ENCODE measurements at places on chromosomes 11 and 22. TPM values are rescaled to one million over a fixed set of nuclear protein-coding genes. Genes with fewer than 3 reads are reported as not detected.

- H3K27ac ChIP-seq, result no peak overlapping the region
- H3K4me3 ChIP-seq, result no peak overlapping the region
- H3K27me3 ChIP-seq, result no peaks in the 10 kb centered on the region
- peaks cover 34% of the 10 kb centered on the region for H3K4me1 ChIP-seq
- no peak for DNase-seq
- H3K36me3 ChIP-seq, result no peaks in the 10 kb centered on the region
These were observed 191.0 kb downstream of the MIAT start for GRCh38 chr22:26848244-26848920.

DNA sequence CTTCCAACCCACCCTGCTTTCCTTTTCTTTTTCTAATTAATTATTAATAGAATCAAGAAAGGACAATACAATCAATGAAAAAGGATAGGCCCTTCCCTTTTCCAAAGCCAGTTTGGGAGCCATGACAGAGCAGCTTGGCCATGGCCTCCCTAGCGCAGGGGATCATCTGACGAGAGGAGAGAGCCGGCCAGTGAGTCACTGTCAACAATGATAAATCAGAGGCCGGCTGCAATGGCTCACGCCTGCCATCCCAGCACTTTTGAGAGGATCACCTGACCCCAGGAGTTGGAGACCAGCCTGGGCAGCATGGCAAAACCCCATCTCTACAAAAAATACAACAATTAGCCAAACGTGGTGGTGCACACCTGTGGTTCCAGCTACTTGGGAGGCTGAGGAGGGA lies 27.5 kb upstream of the KRTAP5-7 start:
- DNase-seq, result no peak
- peaks cover 71% of the 10 kb centered on the region for H3K36me3 ChIP-seq
- no peaks in the 10 kb centered on the region for H3K4me1 ChIP-seq
- H3K27ac ChIP-seq, result no peak overlapping the region

Gene NXPE4
- total RNA-seq, result not detected

Gene TMEM138
- 49.7 TPM for total RNA-seq

Gene MRGPRE
- total RNA-seq, result not detected

- no peaks in the 10 kb centered on the region for H3K27me3 ChIP-seq
- H3K27ac ChIP-seq, result no peak overlapping the region
- H3K36me3 ChIP-seq, result no peaks in the 10 kb centered on the region
- H3K4me3 ChIP-seq, result no peak overlapping the region
- DNase-seq, result no peak
- no peaks in the 10 kb centered on the region for H3K4me1 ChIP-seq
These were observed 547.0 kb downstream of the TBC1D22A start for GRCh38 chr22:47309476-47309875.

DNA sequence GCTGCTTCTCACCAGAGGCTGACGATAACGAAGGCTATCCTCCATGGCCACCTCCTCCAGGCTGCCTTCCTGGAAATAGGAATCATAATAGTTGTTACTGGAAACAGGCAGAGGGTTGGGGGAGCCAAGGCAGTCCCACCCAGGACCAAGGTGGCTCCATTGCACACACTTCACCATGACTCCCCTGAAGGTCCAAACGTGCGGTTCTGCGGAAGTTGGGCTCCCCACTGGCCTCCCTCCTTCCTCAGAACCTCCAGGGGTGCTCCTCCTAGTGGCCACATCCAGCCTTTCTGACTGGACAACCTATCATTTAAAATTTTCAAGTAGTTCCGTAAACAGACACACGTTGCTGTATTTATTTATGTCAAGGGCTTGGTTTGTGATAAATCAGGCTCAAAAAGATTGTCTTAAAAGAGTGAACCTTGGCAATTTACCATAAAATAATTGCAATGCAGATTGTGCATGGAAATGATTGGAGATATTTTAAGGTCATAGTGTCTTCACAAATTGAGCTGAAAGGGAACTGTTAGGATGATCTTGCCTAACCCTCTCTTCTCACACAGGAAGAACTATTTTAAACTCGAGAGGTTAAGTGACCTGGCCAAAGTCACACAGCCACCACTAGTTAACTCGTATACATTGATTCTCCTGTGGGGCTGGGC lies 1.4 kb upstream of the TCN2 start:
- no peak for DNase-seq
- no peaks in the 10 kb centered on the region for H3K36me3 ChIP-seq
- peaks cover 26% of the 10 kb centered on the region for H3K4me1 ChIP-seq
- no peak overlapping the region for H3K27ac ChIP-seq
- H3K4me3 ChIP-seq, result peak overlapping the region; percentile 79

Gene ANO5
- total RNA-seq, result 7.9 TPM

- no peak overlapping the region for H3K27ac ChIP-seq
- H3K4me3 ChIP-seq, result no peak overlapping the region
- H3K27me3 ChIP-seq, result no peaks in the 10 kb centered on the region
- H3K4me1 ChIP-seq, result peaks cover 32% of the 10 kb centered on the region
- H3K36me3 ChIP-seq, result peaks cover 15% of the 10 kb centered on the region
These were observed 21.8 kb downstream of the FAM118A start for GRCh38 chr22:45331486-45331885.

- H3K27me3 ChIP-seq, result no peaks in the 10 kb centered on the region
- no peak for DNase-seq
- H3K4me1 ChIP-seq, result peaks cover 56% of the 10 kb centered on the region
- no peaks in the 10 kb centered on the region for H3K36me3 ChIP-seq
- no peak overlapping the region for H3K27ac ChIP-seq
- H3K4me3 ChIP-seq, result no peak overlapping the region
These were observed 54.6 kb downstream of the CTSC start for GRCh38 chr11:88282747-88283515.

DNA sequence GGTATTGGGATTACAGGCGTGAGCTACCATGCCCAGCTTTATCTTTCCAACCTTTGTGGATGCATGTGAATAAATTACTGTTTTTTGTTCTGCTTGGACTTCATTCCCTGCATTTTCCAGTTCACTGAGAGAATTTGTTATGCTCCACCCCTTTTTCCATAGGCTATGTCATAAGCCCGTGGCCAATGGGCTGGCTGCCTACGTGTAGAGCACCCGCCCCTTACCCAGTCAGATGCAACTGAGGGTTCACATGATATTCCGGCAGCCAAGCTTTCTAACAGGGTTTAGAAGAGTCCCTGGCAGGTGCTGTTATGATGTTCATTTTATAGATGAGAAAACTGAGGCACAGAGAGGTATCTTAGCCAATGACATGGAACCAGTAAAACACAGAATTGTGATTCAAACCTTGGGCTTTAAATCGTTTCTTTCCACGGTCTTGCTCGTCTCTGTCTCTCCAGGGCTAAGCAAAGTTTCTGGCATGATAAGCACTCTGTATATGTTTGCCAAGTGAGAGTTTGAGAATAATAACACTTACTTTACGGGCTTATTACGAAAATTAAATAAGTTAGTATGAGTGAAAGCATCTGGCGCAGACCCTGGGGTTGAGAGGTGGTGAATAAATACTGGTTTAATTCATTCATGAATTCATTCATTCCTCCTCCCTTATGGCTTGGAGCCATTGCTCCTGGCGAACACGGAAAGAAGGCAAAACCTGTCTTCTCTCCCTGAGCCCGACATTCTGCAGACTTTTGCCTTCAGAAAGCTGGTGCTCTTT lies 42.4 kb upstream of the RASD2 start:
- no peaks in the 10 kb centered on the region for H3K27me3 ChIP-seq
- DNase-seq, result no peak
- H3K4me1 ChIP-seq, result no peaks in the 10 kb centered on the region
- no peak overlapping the region for H3K27ac ChIP-seq
- H3K36me3 ChIP-seq, result no peaks in the 10 kb centered on the region
- H3K4me3 ChIP-seq, result no peak overlapping the region

Gene P2RX6
- total RNA-seq, result 0.81 TPM

GRCh38 chr22:46618667-46619066 lies 1.5 kb upstream of the GRAMD4 start:
- peaks cover 11% of the 10 kb centered on the region for H3K4me1 ChIP-seq
- no peak for DNase-seq
- H3K27me3 ChIP-seq, result no peaks in the 10 kb centered on the region
- no peaks in the 10 kb centered on the region for H3K36me3 ChIP-seq
- no peak overlapping the region for H3K27ac ChIP-seq

Gene MCHR1
- total RNA-seq, result 0.41 TPM

GRCh38 chr22:23068832-23069385 lies 1.4 kb upstream of the GNAZ start:
- H3K36me3 ChIP-seq, result no peaks in the 10 kb centered on the region
- DNase-seq, result no peak
- H3K4me3 ChIP-seq, result peak overlapping the region; percentile 70
- H3K27me3 ChIP-seq, result no peaks in the 10 kb centered on the region
- peaks cover 10% of the 10 kb centered on the region for H3K4me1 ChIP-seq

GRCh38 chr11:95375886-95376285 lies 144.9 kb upstream of the SESN3 start:
- no peaks in the 10 kb centered on the region for H3K27me3 ChIP-seq
- H3K36me3 ChIP-seq, result no peaks in the 10 kb centered on the region
- no peak overlapping the region for H3K4me3 ChIP-seq
- H3K4me1 ChIP-seq, result no peaks in the 10 kb centered on the region

GRCh38 chr11:128904656-128905344 lies 13.6 kb downstream of the KCNJ5 start:
- H3K27ac ChIP-seq, result peak overlapping the region; percentile 6
- H3K36me3 ChIP-seq, result no peaks in the 10 kb centered on the region
- no peaks in the 10 kb centered on the region for H3K27me3 ChIP-seq
- peak overlapping the region; percentile 90 for H3K4me3 ChIP-seq

- no peak for DNase-seq
- peak overlapping the region; percentile 3 for H3K4me3 ChIP-seq
- no peak overlapping the region for H3K27ac ChIP-seq
- H3K36me3 ChIP-seq, result no peaks in the 10 kb centered on the region
- peaks cover 69% of the 10 kb centered on the region for H3K4me1 ChIP-seq
These were observed 10.3 kb downstream of the YAP1 start for GRCh38 chr11:102120437-102120973.

Gene OAF
- 45.1 TPM for total RNA-seq

GRCh38 chr11:94770563-94771120 lies 2.5 kb downstream of the AMOTL1 start:
- peaks cover 49% of the 10 kb centered on the region for H3K4me1 ChIP-seq
- peak overlapping the region; percentile 92 for H3K27ac ChIP-seq
- no peaks in the 10 kb centered on the region for H3K27me3 ChIP-seq
- peak overlapping the region; percentile 92 for H3K4me3 ChIP-seq

DNA sequence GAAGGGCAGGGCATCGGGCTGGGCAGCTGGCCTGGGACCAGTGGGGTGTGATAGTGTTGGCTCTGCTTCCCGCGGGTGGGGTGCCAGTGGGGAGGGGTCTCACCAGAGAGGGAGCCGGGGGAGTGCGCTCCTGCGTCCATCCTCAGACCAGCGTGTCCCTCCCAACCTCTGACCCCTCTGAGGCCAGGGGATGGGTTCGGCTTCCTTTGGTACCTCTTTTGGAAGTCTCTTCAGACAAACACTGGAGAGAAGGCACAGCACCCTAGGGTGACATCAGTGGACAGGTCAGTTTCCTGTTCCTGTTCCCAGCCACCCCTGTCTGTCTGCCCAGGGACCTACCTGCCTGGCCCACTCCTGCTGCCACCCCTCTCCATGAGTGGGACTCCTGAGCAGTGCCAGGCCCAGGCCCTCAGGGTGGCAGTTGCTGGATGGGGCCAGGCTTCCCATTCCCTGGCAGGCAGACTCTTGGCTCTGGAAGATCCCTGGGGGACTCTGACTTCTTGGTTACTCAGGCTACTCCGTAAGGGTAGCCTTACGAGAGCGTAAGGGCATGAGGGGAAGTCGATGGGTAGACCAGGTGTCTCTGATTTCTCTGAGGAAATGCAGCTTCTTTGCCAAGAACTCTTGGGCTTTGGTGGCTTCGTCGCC lies 2.6 kb downstream of the TAGLN start:
- peaks cover 5% of the 10 kb centered on the region for H3K4me1 ChIP-seq
- peak overlapping the region; percentile 99 for H3K27ac ChIP-seq
- H3K4me3 ChIP-seq, result peak overlapping the region; percentile 81
- no peaks in the 10 kb centered on the region for H3K27me3 ChIP-seq
- peaks cover 50% of the 10 kb centered on the region for H3K36me3 ChIP-seq
- no peak for DNase-seq

GRCh38 chr11:46386005-46386578 lies 4.6 kb downstream of the MDK start:
- DNase-seq, result no peak
- peaks cover 14% of the 10 kb centered on the region for H3K4me1 ChIP-seq
- H3K36me3 ChIP-seq, result no peaks in the 10 kb centered on the region
- H3K27ac ChIP-seq, result no peak overlapping the region

DNA sequence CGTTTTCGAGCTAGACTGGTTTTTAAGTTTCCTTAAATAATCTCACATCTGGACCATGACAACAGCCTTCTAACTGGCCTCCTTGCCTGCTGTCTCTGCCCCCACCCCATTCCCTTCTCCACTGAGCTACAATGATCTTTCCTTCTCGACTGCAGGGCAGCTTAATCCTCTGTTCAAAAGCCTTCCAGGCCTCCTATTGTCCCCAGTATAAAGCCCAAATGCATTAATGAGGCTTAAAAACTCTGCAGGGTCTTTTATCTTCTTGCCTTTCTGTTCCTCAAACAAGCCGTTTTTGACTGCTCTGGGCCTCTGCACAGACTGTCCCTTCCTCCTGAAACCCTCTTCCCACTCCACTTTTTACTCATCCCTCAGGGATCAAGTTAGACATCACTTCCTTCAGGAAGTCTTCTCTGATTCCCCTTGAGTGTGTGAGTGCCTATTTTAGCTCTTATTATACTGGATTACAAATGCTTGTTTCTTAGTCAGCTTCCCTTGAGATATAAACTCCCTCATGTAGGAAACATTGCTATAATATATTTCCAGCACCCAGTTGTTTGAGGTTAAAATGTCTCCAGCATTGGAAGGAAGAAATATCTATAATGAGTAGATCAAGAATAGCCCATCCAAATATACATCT lies 23.6 kb upstream of the PAMR1 start:
- DNase-seq, result no peak
- no peak overlapping the region for H3K27ac ChIP-seq
- no peaks in the 10 kb centered on the region for H3K36me3 ChIP-seq
- H3K4me3 ChIP-seq, result no peak overlapping the region

DNA sequence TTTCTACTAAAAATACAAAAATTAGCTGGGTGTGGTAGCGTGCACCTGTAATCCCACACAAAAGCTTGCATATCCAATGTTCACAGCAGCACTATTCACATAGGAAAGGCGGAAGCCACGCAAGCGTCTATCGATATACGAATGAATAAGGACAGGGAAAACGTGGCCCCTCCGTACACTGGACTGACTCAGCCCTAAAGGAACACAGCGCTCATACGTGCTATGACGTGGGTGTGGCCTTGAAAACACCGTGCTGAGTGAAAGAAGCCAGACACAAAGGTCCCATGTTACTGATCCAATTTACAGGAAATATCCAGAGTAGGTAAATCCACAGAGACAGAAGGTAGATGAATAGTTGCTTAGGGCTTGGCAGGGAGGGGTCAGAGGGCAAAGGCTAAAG lies 7.0 kb downstream of the LMF2 start:
- no peaks in the 10 kb centered on the region for H3K27me3 ChIP-seq
- H3K4me1 ChIP-seq, result no peaks in the 10 kb centered on the region
- H3K27ac ChIP-seq, result no peak overlapping the region

- H3K4me1 ChIP-seq, result peaks cover 49% of the 10 kb centered on the region
- H3K4me3 ChIP-seq, result no peak overlapping the region
- H3K36me3 ChIP-seq, result peaks cover 14% of the 10 kb centered on the region
- H3K27ac ChIP-seq, result peak overlapping the region; percentile 98
- no peaks in the 10 kb centered on the region for H3K27me3 ChIP-seq
These were observed 57.5 kb upstream of the PPARA start for GRCh38 chr22:46092670-46093410.

- no peak overlapping the region for H3K27ac ChIP-seq
- H3K4me3 ChIP-seq, result no peak overlapping the region
- no peaks in the 10 kb centered on the region for H3K36me3 ChIP-seq
- H3K27me3 ChIP-seq, result no peaks in the 10 kb centered on the region
- no peak for DNase-seq
These were observed 170.9 kb downstream of the KIRREL3 start for GRCh38 chr11:126829716-126830115.

Measured in thoracic aorta (tissue), 2 donors.